ENCODE measurements at places on chromosomes 13 and 19.

GRCh38 chr13:112602189-112602588, 14.2 kb upstream of the TUBGCP3 start:
- no peak for DNase-seq

DNA sequence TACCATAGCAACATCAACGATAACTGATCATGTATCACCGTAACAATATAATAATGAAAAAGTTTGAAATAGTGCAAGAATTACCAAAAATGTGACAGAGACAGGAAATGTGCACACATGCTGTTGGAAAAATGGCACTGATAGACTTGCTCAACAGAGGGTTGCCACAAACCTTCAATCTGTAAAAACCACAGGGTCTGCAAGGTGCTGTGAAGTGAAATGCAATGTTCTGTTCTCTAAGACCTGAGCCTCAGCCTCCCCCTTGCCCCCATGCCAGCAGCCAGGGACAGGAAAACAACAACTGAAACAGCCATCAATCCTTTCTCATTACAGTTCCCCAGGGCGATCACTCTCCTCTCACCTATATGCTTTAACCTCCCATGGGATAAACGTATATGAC, 88.4 kb downstream of the USP12 start:
- DNase-seq: no peak

DNA sequence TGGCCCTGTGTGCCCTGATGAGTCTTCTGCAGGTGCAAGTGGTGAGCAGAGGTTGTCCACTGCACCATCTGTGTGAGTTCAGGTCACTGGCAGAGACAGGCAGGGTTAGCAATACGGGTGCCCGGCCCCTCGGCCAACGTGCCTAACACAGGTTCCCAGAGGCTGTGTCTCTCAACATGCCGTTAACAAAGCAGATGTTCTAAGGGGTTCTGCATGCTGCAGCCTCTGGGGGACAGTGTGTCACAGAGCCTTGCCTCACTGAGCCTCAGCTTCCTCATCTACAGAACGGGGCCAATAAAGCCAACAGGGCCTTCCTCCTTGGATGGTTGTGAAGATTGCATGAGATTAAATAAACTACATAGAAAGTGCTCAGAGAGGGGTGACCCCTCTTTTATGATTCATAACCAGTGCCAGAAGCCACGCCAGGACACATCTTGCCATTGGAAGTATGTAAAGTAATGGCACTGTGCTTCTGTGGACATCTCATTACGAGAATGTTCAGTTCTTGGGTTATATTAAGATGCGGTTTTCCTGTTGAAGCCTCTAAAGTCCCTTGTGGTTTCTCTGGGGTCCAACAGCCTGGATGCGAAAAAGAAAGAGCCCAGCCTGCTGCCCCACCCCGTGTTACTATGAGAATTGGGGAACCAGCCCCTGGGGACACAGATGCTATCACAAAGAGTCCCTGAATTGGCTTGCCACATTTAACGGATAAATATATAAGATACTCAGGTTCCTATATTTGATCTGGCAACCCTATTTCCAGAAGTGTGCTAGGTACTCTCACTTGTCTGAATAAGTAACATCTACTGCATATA, 11.2 kb upstream of the ARHGEF18 start:
- no peak for DNase-seq

DNA sequence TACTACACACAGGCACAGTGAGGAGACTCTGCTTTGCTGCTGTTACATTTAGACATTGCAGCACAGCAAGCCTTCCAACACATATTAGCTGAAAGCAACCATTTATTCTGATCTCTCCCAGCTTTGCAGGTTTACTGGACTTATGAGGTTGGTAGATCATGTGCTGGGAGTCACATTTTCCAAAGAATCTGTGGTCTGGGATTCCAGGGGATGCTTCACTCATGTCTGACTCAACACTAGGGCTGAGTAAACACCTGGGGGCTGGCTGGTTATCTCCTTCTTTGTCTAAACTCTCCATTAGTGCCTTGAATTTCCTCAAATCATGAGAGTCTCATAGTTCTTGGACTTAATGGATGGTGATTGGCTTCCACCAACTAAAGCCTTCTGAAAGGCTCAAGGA, 5.4 kb upstream of the LGALS13 start:
- DNase-seq: no peak

DNA sequence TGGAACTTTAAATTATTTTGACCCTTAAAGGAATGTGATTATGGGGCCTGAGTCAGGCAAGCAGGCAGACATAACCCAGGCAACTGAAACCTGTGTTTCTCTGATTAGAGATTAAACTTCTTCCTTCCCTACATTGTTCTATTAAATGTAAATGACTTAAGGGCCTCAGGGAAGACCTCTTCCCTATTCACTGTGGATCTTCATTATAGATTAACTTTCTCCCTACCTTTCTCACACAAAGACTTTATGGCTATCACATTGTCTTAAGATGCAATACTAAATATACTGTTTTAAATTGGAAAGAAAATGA, 8.8 kb upstream of the METTL21C start:
- DNase-seq: no peak

DNA sequence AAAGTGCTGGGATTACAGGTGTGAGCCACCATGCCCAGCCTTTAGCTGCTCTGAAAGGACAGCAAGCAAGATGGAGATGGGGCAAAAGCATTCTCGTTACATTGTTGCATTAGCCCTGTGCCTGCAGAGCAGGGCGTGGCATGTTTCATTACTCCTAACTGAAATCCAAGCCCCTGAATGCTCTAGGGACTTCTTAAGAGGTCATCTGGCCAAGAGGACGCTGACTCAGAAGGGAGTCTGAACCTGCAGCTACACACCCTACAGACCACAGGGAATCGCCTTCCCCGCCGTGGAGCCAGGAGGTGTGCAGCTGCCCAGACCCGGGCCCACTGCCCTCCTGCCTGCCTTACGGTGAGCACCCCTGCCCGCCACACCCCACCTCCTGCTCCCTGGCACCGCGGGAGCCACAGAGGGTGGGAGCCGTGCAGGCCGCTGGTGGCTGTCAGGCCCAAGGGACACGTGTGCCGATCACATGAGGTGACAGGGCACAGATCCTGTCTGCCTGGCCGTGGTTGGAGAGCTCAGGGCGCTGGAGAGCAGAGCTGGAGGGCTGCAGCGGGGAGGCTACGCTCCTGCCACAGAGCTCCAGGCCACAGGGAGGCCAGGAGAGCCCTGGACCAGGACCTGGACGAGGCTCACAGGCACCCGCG, 27.2 kb downstream of the ADPRHL1 start:
- no peak for DNase-seq

GRCh38 chr13:38045278-38046048, 175.9 kb upstream of the TRPC4 start:
- no peak for DNase-seq

All from vagina (tissue), 2 donors.